Bronchial epithelial cell (primary cell): ENCODE measurements at places on chromosomes 4 and X. TPM values are rescaled to one million over a fixed set of nuclear protein-coding genes. Genes with fewer than 3 reads are reported as not detected.

The PLAC8 gene
- 0.79 and 4.4 TPM in 2 replicates for total RNA-seq

The SLC10A7 gene
- 7.4 and 10.4 TPM in 2 replicates for total RNA-seq

The ADH1A gene
- total RNA-seq: not detected in 2 replicates

The TRPC5OS gene
- total RNA-seq: not detected in 2 replicates

The PAGE2B gene
- total RNA-seq: not detected in 2 replicates

The LAGE3 gene
- 7.2 and 14.7 TPM in 2 replicates for total RNA-seq

The NMU gene
- 4.2 and 20.4 TPM in 2 replicates for total RNA-seq
